Breast epithelium (tissue), 4 donors: ENCODE measurements at places on chromosomes 1 and 21.

DNA sequence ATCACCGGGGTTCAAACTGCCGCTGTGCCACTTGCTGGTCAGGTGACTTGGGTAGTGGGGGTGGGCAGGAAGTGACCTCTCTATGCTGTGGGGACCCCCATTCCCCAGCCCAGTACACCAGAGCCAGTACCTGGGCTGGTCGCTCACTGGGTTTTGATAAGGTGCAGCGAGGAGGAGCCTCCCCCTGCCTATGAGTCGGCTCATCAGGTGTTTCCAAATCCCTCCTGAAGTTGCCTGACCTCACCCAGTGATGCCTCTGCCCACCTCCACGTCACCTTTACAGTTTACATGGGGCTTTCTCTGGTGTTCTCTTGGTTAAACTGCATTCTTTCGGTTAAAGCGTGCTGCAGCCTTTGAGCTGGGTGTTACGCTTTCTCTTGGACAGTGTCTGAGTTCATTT, 58.2 kb downstream of the ARHGEF10L start:
- DNase-seq: no peak

- DNase-seq: no peak
These were observed 29.3 kb downstream of the SOD1 start for GRCh38 chr21:31688603-31689368.

GRCh38 chr1:38489844-38490270, 369.7 kb downstream of the RRAGC start:
- DNase-seq: no peak

DNA sequence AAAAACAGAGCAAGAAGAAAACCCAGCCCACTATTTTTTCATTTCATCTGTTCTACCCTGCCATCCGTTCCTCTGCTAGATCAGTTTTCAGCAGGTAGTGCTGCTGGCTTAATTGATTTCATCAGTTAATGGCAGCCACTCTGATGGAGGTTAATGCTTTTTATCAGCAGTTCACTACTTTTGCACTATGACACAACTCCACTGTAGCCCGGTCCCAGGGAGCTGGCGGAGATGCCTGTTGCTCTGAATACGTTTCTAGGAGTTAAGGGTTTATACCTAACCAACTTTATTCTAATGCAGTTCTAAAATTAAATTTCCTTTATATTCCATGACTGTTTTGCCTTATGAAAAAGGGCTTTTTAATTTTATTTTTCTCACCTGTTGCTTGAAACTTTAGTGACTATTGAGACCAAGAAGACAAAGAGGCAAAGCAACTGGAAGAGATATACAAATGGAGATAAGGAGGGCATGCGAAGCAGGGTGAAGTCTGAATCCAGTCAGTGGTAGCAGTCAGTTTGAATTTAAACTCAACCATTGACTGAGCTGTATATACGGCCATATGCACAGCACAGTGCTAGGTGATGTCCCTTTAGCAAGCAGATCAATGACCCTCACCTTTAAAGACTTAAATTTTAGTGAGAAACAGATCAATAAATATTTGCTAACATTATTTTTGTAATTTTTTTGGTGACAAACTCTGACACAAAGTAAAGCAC, 477.9 kb downstream of the LMO4 start:
- no peak for DNase-seq

DNA sequence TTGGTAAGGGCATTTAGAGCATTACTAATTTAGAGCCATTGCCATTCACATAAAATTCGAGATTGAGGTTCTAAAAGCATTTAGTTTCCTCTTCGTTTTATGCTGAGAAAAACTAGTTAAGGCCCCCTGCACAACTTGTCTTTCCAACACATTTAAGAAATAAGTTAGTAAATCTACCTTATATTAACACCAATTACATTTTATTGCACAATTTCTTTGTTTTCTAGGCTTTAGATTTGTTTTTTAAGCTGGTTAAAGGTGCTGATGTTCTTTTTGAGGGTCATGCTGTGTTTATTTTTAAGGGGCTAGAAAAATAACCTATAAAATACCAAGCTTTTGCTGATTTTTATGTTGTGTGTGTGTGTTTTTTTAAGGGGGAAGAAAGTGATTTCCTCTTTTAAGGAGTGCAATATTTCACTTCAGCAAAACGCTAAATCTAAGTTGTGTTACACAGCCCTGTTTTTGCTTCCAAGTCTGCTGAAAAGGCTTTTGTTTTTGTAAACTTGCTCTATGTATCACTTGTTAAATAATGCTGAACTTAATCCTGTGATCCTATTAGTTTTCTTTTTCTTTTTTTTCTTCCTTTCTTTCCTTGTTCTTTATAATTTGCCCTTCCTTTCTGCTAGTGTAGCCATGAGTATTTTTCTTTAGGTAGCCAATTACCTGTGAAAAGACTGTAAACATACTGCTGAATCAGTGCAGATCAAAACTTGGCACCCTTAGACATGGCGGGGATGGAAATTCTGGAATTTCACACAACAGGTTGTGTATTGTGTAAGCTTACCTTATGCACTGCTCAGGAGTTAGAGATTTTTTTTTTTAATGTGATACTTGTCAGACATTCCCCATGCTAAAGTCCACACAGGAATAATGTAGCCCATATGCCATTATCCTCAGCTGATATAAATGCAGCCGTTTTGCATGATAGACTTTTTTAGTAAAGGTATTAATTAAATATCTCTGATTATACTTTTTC, 1.5 kb downstream of the CEPT1 start:
- no peak for DNase-seq

DNA sequence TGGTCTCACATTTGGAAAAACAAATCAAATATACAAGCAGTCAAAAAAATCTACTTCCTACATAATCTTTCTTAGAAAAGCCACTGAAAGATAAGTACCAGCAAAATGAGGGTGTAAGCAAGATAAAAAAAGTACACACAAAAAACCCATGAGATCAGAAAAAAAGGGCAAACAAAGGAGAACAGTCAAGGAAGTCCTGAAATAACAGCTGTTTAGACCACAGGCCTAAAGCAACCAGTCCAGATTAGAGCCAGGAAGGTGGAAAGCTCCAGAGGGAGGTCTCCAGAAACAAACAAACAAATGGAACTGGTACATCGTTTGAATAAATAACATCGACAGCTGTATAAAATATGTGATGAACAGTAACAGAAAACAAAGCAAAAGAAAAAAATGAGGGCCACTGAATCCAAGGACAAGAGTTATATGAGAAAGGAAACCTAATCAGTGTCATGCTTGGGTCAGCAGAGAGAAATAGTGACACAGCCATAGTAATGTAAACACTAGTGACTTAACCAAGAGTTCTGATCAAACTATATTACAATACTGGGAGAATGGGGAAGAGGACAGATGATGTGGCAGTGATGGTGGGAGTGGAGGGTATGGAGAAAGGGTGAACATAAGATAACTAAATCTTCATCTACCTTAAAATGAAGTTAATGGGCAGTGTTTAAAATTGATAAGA, 67.5 kb downstream of the NVL start:
- DNase-seq: no peak

DNA sequence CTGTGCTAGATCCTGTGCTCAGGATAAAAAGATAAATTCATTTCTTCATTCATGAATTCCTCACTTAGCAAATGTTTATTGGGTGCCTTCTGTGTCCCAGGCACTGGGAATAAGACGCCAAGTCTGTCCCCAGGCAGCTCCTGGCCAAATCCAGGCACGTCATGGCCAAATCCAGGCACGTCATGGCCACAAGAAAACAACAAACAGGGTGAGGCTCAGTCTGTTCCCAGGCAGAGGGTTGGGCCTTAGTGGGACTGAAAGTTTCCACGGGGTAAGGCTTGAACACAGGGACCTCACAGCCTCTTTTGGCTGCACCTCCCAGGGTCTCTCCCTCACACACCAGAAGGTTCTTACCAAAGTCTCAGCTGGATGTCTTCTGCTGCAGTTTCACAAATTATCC, 95.7 kb downstream of the PAX7 start:
- DNase-seq: no peak

DNA sequence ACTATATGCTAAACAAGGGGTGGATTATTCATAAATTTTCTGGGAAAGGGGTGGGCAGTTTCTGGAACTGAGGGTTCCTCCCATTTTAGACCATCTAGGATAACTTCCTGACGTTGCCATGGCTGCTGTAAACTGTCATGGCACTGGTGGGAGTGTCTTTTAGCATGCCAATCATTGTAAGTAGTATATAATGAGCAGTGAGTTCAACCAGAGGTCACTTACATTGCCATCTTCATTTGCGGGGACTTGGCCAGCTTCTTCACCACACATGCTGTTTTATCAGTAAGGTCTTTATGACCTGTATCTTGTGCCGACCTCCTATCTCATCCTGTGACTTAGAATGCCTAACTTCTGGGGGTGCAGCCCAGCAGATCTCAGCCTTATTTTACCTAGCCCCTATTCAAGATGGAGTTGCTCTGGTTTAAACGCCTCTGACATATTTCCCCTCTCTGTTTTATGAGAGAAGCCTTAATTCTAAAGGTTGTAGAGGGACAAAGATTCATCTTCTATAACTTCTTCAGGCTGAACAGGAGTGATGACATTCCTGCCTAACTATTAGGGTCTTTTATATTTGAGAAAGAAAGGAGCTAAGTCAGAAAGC, 60.4 kb downstream of the DIP2A start:
- DNase-seq: no peak

DNA sequence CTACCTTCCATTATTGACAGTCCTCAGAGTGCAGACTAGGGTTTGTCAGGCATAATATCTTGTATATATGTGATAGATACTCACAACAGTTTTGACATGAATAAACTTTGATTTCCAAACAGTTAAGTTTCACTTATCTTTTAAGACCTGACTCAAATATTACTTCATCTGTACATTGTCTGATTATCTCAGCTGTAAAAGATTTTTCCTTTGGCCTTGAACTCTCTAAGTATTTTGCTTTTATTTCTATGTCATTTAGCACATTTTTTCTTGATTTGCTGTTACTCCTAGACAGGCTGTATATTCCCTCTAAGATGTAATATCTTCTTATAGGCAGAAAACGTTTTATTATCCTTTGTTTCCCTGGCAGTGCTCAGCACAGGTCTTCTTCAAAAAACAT, 65.6 kb upstream of the DMRTA2 start:
- no peak for DNase-seq

DNA sequence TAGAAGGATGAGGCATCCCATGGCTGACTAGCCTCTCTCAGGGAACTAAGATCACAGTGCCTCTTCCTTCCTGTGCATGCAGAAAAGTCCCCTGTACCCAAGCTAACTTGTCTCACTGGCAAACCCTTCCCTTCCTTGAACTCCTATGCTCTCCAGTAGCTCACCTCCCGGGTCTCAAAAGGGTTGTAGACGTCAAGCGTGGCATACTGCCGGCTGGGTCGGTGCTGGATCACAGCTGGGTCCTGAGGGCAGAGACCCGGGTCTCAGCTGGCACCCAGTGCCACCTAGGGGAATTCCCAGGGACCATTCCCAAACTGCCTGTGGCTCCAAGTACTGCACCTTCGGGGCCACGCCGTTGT, 688 bp downstream of the SCAMP3 start:
- DNase-seq: no peak

GRCh38 chr1:87314091-87314490, 14.6 kb upstream of the LMO4 start:
- no peak for DNase-seq

DNA sequence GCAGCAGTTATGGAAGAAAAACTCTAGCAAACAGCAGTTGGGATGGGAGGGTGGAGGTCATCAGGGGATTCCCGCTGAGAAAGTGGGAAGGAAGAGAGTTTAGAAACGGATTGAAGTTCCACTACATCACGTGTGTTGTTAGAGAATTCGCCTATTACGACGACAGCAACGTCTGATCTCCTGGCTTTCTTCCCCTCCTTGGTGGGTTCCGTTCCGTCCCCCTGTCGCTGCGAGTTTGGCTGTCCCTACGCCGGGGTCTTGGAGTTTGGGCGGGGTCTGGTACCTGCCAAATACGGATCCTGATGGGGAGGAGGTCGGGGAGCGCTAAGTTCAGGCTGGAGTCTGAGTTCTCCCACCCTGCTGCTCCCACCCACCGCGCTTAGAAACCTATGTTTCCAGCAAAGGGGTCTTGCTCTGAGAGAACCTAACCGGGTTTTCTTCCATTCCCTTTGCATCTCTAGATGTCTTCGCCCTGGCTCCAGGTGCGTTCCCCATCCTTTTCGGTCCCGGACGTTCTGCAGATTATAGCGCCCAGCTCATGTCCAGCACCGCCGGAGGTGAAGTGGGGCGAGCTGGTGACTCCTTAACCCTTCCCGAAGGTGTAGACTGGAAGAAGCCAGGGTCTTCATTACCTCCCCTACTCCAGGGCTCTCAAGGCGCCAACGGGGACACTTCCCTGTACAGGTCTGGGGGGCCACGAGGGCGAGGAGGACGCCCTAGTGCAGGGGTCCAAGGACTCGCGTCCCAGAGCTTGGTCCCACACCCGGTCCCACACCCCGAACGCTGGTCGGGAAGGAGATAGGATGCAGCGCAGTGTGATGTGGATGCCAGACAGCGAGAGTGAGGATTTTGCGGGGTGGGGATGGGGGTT, 641 bp upstream of the KCNK2 start:
- DNase-seq: no peak

- no peak for DNase-seq
These were observed 323.1 kb upstream of the FAM78B start for GRCh38 chr1:166489670-166490436.

DNA sequence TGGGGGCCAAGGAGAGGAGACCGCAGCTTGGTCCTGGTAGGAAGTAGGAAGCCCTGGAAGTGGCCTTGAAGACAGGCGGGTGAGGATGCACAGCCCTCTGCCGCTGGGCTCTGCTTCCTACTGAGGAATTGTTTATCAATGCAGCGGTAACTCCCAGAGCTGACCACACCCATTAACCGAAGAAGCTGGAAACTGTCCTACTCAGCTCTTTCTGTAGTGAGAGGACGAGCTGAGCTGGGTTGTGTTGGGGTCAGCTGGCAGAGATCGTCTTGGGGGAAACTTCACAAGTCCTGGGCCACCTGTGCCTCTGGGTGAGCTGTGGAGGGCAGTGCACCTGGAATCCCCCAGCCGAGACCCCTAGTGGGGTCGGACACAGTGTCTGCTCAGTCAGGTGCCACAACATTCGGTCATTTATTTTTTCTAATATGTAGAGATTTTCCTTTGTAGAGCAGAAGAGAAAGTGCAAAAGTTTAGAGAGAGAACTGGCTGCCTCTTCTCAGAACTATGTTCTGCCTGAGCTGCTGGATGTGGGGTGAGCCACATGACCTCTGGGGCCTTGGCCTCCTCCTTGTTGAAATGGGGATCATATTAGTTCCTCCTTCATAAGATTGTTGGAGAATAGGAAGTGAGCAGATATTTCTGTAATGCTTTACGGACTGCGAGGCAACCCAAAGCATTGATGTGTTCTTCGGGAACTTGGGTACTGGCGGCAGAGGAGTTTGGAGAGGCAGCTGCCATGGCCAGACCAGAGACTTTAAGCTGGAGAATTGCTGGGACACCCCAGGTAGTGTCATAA, 3.6 kb downstream of the NECAP2 start:
- DNase-seq: no peak

- DNase-seq: no peak
These were observed 4.1 kb upstream of the GRIK1 start for GRCh38 chr21:29943885-29944284.

DNA sequence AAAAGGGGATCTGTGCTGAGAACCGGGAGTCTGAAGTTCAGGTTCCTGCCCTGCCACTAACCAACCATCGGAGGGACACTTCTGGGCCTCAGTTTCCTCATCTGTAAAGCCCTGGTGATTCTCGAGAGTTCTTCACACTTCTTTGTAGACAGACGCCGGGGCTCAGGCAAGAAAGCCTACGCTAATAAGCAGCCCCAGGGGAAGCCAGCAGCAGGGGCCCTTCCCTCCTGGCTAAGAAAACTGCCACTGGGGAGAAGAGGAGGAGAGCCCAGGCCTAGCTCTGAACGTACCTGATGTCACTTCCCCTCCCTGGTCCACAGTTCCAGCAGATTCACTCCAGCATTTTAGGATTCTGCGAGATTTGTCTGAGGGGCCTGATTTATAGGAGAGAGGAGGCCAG, 76.0 kb downstream of the CAMK2N1 start:
- no peak for DNase-seq
